ENCODE measurements at places on chromosomes 7 and 10.

- no peak for DNase-seq
These were observed 1.4 kb downstream of the SUPV3L1 start for GRCh38 chr10:69181433-69181832.

- no peak for DNase-seq
These were observed 870 bp downstream of the GNA12 start for GRCh38 chr7:2843191-2843685.

DNA sequence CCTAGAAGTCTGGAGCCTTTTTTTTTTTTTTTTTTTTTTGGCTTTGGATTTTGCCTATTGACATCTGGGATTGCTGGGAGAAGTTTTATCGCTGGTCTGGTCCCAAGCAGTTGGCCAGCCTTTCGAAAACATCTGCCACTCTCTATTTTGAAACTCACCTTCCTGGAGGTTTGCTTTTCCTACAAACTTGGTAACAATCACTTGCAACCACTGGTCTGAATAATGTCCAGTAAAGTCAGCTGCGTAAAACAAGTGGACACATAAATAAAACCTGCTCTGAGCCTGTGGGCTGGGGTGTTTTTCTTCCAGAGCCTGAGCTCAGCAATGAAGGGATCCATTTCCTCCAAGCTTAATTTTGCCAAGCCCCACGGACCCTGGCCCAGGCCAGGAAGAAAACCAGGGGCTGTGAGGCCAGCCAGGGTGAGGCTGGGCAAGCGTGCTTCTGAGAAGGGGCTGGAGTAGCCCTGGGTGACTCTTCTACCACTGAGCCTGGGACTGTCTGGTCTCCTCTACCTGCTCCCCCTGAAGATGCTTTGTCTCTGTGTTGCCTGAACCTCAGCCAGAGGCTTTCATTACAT, 202.2 kb downstream of the GFRA1 start:
- DNase-seq = no peak

- no peak for DNase-seq
These were observed 19.8 kb downstream of the YKT6 start for GRCh38 chr7:44220358-44221112.

DNA sequence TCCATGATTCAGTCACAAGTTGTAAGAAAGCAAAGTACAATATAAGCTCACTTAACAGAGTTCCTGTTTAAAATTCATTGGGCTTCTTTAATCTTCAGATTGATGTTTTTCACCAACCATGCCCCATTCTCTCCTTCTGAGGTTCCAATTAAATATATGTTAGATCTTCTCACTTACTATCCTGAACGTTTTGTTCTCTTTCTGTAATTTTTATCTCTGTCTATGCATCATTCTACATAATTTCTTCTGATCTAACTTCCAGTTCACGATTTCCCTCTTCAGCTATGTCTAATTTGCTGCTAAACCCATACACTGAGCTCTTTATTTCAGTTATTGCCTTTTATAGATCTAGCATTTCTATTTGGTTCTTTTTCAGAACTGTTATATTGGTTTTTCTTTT, 28.0 kb upstream of the SPOCK2 start:
- no peak for DNase-seq

- DNase-seq = no peak
These were observed 70.9 kb upstream of the COL1A2 start for GRCh38 chr7:94323844-94324243.

All from activated CD4-positive, alpha-beta T cell treated with anti-CD3 and anti-CD28 coated beads, Interleukin-2, Interleukin-6, amounts not matched to agents 100 ng/mL and 50 ng/mL, durations not matched to agents 16 hours and 8 hours (primary cell).